ENCODE measurements at places on chromosomes 6 and 20.

- no peak for DNase-seq
Observed at GRCh38 chr6:45969026-45969425, 46.6 kb downstream of the CLIC5 start.

DNA sequence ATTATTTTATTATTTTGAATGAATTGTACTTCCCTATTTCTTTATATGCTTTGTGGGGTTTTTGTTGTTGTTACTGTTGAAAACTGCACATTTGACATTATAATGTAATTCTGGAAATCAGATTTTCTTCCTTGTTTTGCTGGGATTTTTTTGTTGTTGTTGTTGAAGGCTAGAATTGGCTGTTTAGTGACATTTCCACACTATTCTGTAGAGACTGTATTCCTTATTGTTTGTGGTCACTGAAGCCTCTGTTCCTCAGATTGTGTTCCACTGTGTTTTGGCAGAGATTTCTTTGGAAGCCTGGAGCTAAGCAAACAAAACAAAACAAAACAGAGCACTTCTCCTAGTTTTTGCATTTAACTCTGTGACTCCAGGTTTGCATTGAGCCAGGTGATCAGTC lies 52.9 kb downstream of the CDYL start:
- DNase-seq, result no peak

GRCh38 chr20:60031107-60031506 lies 72.9 kb downstream of the CDH26 start:
- no peak for DNase-seq

DNA sequence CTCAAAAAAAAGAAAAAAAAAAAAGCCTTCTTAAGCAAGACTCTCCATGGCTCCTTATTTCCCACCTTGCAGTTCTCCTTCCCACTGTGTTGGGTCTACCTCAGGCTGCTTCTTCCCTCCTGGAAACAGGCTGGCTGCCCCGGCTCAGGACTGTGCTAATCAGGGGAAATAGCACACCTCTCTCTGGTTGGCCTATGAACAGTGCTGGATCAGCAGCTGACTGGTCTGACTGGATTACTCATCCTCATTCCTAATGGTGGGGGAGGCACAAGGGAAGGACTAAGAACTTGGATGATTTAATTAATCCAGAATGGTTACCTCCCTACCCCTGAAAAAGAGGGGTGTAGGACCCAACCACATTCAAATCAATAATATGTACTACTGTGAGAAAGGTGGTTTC lies 3.9 kb upstream of the SRSF3 start:
- peak; percentile 51 for DNase-seq

DNA sequence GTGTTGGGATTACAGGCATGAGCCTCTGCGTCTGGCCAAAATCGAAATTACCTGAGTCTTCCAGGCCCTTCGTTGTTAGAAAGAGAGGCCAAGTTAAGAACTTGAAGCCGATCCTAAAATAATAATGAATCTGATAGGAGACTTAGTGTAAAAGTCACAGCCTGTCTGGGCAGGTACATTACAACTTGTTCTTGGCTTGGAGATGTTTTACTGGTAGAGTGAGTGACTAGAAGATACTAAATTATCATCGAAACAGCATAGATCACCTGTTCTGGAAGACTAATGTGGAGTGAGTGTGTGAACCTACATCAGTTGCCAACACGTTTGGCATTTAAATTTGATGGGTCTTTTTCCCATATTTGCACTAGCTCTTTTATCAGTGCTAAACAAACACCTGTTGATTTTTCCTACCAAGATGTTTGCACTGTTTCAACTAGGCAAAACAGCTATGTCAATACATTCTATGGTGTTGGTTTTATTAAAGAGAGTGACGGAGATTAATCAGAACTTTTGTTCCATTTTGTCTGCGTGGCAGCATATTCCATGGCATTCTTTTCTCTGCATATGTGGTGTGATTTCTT lies 4.6 kb upstream of the TMEM217 start:
- DNase-seq, result no peak

- no peak for DNase-seq
Observed at GRCh38 chr20:46100988-46101387, 11.2 kb upstream of the NCOA5 start.

- DNase-seq, result peak; percentile 70
Observed at GRCh38 chr6:1667012-1667804, 57.5 kb downstream of the FOXC1 start.

- DNase-seq, result no peak
Observed at GRCh38 chr6:3755637-3756545, 4.4 kb upstream of the PXDC1 start.

DNA sequence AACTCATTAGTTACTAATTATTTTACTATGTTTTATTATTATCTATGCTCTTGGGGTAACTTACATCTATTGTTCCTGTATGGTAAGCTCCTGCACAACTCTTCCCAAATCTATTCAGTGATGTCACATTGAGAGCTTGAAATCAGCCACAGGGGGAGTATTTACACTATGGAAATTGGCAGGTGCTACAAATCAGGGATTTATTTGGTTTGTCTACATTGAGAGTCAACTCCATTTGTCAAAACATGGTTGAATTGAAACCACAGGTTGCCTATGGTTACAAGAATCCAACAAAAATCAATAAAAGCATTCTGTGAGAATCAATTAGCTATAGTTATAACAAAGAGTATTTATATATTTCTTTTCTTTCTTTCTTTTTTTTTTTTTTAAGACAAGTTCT lies 3.9 kb upstream of the FITM2 start:
- DNase-seq, result no peak

- DNase-seq, result peak; percentile 20
Observed at GRCh38 chr20:20487811-20488210, 119.9 kb downstream of the INSM1 start.

GRCh38 chr6:8057263-8057662 lies 6.9 kb downstream of the BLOC1S5 start:
- no peak for DNase-seq

DNA sequence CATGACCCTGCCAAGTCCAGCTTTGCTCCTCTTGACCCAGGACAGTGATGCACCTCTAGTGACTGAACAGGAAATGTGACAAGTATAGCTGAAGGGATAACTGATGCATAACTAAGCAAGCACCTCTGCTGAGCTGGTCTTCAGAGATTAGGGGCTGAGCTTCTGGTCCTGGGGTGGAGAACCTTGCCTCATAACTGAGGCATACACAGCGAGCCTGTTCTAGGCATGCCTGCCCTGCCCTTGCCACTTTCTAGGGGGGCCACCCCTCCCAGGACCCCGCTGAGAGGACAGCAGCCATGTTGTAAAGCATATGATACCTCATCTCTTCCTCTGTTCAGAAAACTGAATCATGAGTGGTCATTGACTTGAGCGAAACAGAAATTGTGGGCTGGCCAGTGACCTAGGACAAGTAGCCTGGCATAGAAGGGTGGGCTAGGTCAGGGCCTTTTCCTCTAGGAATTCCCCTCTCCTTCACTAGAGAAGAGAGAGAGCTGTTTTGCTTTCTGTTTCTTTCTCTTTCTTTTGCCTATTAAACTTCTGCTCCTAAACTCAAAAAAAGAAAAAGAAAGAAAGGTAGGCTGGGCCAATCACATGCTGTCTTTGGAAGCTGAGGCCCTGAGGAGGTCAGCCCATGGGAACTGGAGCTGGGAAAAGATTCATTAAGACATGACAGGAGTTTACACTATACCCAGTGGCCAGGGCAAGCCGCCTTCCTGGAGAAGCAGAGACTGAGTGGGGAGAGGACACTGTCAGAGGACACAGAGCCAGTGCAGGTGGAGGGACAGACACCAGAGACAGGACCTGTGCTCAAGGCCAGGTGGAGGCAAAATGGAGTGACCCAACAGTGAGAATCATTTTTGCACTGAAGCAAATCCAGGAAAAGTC lies 23.1 kb downstream of the ALDH5A1 start:
- no peak for DNase-seq

DNA sequence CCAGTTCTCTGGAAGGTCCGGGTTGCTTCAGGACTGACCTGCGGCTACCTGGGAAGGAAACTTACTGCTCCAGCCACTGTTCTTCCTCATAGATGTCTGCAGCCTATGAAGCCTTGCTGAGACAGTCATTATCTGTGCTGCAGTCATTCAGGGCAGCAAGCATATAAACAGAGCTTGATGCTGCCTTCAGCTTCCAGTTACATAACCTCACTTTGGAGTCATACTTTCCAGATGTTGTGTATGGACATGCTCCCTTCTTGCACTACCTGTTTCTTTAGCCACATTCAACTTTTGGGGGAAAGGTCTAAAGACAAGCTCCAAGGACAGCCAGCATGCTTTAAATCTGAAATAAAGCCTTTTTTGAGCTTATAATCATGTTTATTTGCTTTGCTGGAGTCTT lies 98.1 kb downstream of the SLC24A3 start:
- no peak for DNase-seq

DNA sequence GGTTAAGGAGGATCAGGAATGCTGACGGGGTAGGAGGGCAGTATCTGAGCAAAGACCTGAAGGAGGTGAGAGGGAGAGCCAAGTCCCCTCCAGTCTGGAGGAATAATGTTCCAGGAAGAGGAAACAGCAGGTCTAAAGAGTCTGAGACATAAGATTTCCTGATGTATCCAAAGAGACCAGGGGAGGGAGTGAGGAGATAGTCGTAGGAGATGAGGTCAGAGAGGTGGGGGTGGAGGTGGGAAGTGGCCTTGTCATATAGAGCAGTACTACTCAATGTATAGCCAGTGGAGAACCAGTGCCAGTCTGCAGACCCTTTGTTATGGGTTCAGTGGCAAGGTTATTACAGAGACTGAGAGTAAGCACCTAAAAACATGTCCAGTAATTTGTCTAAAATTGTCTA lies 130.6 kb downstream of the COL9A1 start:
- no peak for DNase-seq

GRCh38 chr6:133590814-133591213 lies 298.1 kb upstream of the TCF21 start:
- no peak for DNase-seq

DNA sequence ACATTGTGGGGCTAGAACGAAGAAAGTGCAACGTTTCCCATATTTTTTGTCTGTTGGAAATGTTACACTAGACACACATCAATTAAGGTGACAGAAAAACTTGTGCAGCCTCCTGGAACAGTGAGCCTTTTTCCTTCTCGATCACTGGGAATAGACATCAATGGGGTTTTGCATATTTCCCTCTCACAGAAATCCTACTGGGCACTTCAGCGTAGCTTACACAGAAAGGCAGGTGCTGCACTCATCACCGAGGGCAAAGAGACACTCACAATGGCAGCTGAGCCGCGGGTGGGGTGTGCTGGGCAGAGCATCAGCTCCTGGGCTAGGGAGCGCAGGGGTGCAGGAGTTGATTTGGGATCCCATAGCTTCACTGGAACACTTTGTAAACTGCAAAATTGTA lies 64.5 kb downstream of the THBS2 start:
- DNase-seq, result no peak

- DNase-seq, result no peak
Observed at GRCh38 chr6:130411481-130411880, 45.7 kb downstream of the TMEM200A start.

DNA sequence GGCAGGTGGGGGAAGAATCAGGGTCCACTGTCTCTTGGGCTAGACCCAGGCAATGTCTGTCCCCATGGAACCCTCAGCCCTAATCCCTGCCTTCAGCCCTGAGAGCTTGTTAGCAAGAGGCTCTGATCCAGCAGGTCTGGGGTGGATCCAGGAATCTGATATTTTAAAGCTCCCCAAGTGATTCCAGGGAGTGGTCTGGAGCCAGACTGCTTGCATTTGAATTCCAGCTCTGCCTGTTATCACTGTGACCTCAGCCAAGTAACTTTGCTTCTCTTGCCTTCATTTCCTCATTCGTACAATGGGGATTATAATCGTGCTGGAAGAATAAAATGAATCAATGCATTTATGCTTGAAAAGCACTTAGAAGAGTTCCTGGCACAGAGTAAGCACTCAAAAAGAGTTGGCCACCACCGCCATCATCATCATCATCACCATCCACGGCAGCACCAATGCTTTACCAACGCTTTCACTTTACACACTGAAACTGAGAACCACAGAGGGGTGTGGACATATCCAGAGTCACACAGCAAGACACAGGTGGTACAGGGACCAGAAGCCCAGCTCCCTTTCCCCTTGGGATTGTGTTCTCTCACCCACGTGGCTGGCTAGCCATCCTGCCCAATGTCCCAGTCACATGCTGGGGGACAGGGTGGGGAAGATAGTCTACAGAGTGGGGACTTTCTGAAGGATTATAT lies 75.7 kb upstream of the RALY start:
- no peak for DNase-seq

DNA sequence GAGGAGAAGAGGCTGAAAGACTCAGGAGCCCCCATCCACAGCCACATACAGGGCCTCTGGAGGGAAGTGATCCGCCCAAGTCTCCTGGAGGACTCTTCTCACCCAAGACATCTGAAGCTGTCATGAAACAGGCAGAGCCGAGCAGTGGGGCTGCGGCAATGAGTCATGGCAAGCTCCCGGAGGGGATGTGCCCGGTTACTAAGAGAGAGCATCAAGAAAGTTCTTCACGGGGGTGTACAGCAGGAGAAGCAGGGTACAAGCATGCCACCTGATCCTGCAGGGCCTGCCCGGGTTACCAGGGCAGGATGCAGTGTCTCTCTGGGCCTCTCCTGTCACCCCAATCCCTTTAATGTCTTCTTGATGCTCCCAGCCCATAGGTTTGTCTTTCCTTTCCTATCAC lies 21.1 kb downstream of the TRIM26 start:
- DNase-seq, result no peak

DNA sequence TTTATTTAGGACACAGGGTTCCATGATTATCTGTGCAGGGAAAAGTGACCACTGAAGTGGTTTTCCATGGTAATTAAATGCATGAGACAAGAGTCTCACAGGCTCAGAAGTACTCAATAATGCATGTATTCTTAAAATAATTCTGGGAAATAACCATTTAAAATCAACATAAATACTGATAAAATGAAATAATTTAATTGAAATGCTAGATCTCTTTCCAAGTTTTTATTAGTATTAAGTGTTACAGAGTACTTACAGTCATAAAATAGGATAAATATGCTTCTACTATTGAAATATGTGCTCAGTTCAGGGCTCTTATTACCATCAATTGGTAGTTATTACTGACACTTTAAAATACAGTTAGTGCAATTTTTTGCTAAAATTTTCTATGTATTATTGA lies 916.0 kb upstream of the GJE1 start:
- DNase-seq, result no peak

- DNase-seq, result no peak
Observed at GRCh38 chr20:60516442-60516841, 558.2 kb downstream of the CDH26 start.

DNA sequence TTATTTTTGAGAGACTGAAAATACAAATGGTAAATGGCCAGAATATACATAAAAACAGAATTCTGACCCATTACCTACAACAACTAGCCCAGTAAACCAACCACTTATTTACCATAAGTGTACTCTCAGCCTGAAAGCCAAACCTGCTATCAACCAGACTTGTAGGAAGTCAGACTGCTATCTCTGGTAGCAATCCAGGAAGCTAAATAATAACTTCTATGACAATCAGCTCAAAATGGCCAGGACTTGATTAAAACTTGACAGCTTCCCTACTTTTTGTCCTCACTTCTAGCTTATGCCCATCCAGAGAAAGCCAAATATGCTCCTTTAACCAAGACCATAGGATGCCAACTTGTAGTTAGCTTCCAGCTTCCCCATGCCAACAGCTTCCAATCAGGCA lies 4.7 kb upstream of the WTAP start:
- no peak for DNase-seq

- DNase-seq, result no peak
Observed at GRCh38 chr20:35329435-35330139, 37.4 kb upstream of the FAM83C start.

- no peak for DNase-seq
Observed at GRCh38 chr20:1840817-1841553, 54.2 kb upstream of the SIRPA start.

All from AG09309 (cell line).